Cerebellar nuclear complex (tissue), 1 donor: ENCODE measurements at places on chromosomes 6 and 20.

- no peak for DNase-seq
Measured at GRCh38 chr6:12075067-12075563, 63.0 kb downstream of the HIVEP1 start.

DNA sequence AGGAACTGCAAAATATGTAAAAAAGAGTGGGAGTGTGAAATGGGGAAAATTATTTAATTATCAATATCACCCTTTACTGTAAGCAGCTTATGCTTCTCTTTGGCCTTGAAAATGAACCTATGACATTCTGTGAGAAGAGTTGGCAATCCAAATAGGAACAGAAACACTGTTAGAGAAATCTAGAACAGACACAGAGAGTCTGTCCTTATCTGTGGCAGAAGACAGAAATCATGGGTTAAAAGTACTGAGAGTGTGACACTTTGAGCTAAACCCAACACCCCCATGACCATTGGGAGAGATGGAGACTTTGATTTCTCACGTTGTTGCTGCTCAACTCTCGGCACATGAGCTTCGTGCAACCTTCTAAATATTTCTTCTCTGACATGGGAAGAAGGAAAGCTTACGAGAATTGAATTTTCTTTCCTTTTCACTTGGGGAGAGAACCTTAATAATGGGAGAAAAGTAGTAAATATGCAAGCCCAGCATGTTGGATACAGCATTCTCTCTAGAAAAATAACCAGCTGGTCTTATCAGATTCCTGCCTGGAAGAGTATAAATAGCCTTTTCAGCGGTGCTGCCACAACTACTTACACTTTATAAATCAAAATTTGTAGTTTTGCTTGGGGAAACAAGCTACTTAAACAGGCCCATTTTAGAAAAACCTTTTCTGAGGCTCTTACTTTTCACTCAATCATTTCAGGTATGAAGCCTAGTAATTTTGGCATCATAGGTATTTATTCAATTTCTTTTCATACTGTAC lies 49.4 kb upstream of the NOX3 start:
- no peak for DNase-seq

GRCh38 chr20:32648761-32649650 lies 24.7 kb downstream of the C20orf203 start:
- DNase-seq = no peak

DNA sequence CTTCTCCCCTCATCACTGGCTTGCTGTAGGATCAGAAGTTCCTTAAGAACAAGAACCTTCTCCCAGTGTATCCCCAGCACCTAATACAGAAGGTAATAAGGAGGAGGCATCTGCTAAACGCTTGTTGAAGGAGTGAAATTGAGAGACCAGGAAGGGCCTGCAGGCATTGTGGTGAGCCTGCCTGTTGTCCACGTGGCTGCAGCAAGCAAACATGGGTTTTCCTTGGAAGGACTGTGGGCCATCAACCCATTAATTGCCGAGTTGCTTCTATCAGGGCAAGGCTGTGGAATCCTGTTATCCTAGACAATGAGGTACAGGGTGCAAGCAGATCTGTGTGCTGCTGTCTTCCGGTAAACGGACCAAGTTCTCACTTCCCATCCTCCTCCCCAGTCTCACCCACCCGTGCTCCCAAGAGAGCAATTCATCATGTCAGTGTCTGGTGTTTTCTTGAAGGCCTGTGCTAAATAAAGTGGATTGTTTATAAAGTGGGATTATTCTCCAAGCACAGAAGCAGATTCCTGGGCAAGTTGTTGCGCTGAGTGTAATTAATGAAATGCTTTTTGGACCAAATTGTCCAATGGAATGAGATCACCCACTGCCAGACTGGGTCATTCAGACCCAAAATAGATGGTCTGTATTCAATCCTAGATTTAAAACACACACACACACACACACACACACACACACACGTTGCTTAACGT lies 164.6 kb upstream of the CDYL start:
- DNase-seq = no peak

DNA sequence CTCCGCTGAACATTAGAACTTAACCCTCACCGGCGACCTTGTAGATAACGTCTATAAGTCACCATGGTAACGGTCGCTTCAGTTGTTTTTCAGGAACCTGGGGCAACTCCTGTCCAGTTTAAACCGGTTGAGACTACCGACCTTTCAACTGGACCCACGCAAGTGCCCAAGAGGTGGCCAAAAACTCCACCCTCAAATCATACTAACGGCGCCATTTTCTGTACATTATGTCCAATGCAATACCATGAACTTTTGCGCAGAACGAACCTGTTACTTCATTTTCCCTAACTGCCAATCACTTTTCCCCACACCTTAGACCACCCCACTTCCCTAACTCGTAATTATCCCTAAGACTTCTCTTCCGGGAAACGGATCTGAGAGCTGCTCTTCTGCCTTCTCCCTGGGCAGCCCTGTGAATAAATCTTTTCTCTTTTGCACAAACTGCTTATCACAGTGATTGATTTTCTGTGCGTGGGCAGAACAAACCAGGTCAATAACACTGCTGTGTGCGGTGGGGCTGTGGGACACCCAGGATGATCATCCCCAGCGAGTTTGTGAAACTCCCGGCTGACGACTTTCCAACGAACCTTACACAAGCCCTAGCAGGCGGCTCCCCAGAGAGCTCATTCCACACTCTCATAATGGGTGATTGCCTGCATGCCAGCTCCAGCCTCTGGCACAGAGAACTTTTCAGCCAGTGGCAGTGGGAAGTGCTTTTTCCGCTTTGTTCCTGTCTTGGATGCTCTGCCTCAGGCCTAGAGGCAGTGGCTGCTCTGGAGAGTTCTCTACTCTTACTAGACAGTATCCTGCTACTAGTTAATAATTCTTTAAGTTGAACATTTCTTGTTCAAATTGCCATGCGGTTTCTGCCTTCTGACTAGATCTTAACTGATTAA lies 28.6 kb downstream of the GPX5 start:
- DNase-seq = no peak

- no peak for DNase-seq
Measured at GRCh38 chr6:147135211-147135681, 69.0 kb upstream of the STXBP5 start.

DNA sequence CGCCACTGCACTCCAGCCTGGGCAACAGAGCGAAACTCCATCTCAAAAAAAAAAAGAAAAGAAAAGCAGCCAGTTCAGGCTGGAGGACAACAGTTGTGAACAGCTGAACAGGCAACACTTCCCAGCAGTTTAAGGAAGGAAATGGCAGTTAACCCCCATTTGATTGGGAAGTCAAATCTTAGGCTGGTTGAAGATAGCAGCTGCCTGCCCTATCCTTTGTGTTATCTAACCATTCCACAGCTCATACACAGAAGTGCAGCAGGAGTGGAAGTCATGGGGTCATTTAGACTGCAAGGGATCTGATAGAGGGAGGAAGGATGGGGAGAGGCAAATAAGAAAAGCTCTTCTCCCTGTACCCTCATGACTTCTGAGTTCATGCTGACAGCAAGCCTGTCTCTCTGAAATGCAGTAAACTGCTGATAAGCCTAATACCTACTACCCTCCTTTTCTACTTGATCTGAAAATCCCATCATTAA lies 35.3 kb downstream of the KCTD20 start:
- no peak for DNase-seq

DNA sequence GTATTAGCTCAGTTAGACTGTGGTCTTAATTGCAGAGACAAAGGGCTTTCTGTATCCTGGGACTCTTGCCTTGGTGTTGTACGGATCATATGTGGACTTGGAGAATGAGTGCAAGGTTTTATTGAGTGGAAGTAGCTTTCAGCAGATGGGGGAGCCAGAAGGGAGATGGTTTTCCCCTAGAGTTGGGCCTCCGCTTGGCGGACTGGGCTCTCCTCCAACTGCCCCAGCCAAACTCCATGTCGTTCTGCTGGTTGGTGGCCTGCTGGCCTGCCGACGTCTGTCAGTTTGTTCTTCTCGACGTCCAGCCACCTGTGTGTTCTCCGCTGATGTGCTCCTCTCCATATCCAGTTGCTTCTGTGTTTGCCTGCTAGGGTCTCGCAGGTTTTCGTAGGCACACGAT lies 189.5 kb upstream of the FLRT3 start:
- no peak for DNase-seq

GRCh38 chr6:152127432-152128165 lies 320.1 kb downstream of the ESR1 start:
- no peak for DNase-seq

GRCh38 chr6:56278171-56278591 lies 30.8 kb upstream of the COL21A1 start:
- no peak for DNase-seq
